ENCODE measurements at places on chromosomes 16 and 17. TPM values are rescaled to one million over a fixed set of nuclear protein-coding genes. Genes with fewer than 3 reads are reported as not detected.

Gene RUNDC3A
- not detected for polyA plus RNA-seq

DNA sequence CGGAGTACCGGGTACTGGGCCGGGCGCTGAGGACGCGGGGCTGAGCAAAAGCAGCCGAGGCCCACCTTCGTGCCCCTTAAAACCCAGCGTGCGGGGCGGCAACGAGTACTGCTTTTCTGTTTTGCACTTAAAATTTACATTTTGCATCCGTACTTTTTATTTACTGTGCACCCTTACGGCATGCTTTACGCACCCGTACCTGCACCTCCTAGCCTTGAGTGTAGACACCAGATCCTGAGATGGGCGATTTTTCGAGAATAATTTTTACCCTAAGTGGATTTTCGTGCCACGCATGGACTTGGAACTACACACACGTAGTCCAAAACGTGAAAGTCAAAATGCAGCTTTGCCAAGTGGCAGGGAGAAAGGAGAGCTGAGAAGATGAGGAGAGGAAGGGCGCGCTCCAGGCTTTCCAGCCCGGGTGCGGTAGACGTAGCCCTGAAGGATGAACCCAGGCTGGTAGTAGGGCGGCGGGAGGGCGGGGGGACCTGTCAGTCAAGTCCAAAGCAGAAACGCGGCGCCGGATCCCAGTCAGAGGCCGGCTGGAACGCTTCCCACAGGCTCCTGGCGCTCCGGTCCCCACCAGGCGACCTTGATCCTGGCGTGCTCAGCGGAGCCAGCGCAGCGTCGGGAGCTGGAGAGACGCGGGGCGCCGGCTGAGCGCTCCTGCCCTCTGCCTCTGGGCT is 1.2 kb upstream of the CBLN1 start:
- no peak for DNase-seq

Gene CDRT15
- polyA plus RNA-seq = not detected

- DNase-seq = no peak
These were observed 49.8 kb downstream of the MEAK7 start for GRCh38 chr16:84454611-84455010.

GRCh38 chr17:71926746-71927398 is 193.9 kb upstream of the SOX9 start:
- peak; percentile 58 for DNase-seq

- peak; percentile 6 for DNase-seq
These were observed 48.9 kb downstream of the SLFN5 start for GRCh38 chr17:35291802-35292201.

DNA sequence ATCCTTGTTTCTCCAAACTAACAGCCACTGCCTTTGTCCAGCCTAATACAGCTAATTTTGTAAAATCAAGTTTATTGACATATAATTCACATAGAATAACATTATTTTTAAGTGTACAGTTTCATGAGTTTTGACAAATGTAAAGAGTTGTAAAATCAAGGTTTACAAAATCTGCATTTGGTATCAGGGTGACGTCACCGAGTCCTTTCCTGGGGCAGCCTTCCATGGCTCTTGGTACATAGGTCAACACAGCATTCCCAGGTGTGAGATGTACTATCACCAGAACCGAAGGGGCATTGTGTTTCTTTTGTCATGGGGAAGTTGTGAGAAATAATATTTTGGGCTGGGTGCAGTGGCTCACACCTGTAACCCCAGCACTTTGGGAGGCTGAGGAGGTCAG is 42.9 kb downstream of the PSMD12 start:
- DNase-seq = no peak

DNA sequence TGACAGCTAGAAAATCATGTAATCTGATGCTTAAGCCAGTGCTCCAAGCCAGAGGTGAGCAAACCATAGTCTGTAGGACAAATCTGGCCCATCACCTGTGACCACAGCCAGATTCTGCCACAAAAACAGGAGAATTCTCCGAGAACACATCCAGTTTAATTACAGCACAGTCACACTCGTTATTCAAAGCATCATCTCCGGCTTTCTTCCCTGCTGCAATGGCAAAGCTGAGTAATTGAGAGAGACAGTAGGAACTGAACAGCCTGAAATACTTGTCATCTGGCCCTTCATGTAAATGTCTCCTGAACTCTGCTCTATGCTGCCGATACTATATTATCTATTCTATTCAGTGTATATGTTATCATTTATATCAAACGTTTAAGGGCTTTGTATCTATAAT is 121.4 kb upstream of the FOXF1 start:
- DNase-seq = no peak

DNA sequence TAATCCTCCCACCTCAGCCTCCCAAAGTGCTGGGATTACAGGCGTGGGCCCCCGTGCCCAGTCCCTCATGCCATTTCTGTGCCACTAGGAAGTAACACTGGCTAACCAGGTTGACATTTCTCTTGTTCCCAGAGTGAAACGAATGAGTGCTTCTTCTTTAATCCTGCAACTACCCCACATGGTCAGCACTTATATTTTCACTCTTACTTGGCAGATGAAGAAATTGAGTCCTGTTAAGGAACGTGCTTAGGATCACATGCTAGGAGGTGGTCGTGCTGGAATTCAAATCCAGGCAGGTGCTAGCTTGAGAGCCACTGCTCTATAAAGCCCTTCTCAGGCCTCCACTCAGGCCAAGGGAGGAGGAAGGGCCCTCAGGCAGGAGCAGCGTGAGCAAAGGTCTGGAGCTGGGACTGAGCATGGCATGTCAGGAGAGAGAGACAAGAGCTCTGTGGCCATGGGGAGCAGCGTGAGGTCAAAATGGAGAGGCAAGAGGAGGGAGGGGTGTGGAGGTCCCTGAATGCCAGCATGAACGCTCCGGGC is 18.5 kb upstream of the RMI2 start:
- no peak for DNase-seq

DNA sequence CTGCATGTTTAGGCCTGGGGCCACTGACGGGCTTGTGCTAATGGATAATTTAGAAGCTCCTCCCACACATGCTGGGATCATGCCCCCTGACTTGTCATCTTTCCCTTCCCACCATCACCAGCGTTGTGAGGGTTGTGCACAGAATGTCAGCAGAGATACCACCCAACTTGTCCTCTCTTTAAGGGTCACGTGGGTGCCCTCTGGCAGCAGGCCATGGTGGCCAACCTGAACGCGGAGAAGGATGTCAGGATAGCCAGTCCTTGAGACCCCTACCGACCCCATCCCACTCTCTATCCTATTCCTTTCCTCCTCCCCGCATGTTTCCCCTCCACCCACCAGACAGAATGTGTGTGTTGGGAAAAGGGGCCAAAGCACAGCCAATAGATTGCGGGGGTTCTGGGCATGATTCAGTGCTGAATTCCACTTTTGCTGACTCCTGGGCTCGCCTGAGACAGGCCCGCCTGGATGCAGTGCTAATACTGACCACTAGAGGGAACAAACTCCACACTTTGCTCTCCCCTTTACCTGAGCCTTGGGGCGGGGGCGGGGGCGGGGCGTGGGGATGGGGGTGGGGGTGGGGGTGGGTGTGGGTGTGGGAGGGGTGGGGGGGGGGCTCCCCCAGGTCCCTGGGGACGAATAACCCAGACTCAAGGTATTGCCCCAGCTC is at the start of gene GH2:
Gene GH2, minus strand, starts transcription at position 10 of the 667 bp plus-strand sequence. CDS start 143 bp downstream, outside the sequence.
- DNase-seq = peak; percentile 23

DNA sequence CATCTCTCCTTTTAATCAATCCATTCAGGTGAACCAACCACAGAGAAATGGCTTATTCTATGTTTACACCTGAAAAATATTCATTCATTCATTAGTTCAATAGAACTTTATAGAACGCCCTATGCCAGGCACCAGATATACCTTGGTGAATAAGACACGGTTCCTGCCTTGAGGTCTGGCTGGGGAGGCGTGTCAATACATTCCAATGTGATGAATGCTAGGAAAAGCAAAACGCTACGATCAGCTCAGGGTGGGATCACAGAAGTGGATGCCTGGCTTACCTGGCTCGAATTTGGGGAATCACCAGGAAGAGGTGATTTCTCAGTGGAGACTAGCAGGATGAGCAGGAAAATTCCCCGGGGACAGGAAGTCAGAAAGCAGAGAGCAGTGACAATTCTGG is 17.5 kb upstream of the WFIKKN2 start:
- peak; percentile 61 for DNase-seq

DNA sequence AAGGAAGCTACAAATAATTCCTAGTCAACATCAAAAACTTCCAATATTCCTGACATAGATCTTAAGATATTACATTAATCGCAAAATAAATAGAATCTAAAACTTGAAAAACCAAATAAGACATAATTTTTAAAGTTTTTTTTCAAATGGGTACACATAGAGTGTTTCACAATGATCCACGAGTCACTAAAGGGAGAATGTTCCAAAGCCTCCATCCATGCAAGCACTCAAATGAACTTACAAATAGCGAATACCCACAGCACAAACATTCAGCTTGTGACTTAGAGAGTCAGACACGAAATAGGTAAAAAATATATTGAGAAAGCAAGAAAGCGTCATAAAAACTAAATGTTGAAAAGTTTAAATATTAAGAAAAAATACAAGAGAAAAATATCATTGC is 65.7 kb downstream of the CEP112 start:
- DNase-seq = peak; percentile 37

DNA sequence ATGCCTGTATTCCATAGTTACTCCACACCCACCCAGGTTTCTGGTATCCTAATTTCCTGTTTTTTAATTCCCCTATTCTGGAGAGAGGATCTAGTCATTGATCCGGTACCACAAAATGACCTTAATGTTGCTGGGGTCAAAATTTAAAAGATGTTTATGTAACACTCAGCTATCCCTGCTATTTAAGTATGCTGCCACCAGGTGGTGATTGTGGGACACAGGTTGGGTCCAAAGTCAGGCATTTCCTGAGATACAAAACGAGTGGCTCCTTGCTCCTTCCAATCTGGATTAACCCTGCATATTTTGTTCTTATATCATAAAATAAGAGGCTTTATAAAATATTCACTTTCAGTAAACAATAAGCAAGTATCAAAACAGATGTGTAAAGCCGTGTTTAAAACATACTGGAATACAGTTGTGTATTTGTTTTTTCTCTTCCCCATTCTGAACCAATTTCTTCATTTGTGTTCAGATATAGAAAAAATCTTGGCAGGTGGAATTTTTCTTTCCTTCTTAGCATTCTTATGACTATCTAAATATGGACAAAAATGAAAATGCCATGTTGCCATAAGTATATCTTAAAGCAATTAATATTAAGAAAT is 16.3 kb downstream of the HS3ST4 start:
- DNase-seq = no peak

- DNase-seq = no peak
These were observed 2.0 kb downstream of the CORO7 start for GRCh38 chr16:4414187-4414917.

DNA sequence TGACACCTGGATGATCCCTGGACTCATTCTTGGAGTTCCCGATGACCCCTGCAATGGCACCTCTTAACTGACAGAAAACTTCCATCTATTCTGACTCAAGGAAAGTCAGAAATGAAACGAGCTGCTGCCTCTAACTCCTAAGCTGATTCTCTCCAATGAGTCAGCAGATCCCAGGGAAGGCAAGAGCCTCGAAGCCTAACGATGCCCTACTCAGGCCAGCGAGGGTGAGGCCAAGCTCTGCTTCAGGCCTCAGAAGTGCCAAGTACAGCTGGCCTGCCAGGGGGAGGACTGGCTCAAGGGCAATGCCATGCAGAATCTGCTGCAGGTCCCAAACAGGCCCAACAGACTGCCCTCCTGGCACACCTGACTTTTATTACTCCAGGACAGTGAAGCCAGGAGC is 36.3 kb downstream of the PLXDC1 start:
- peak; percentile 25 for DNase-seq

GRCh38 chr16:66650707-66651473 is 45.7 kb downstream of the CMTM4 start:
- peak; percentile 77 for DNase-seq

DNA sequence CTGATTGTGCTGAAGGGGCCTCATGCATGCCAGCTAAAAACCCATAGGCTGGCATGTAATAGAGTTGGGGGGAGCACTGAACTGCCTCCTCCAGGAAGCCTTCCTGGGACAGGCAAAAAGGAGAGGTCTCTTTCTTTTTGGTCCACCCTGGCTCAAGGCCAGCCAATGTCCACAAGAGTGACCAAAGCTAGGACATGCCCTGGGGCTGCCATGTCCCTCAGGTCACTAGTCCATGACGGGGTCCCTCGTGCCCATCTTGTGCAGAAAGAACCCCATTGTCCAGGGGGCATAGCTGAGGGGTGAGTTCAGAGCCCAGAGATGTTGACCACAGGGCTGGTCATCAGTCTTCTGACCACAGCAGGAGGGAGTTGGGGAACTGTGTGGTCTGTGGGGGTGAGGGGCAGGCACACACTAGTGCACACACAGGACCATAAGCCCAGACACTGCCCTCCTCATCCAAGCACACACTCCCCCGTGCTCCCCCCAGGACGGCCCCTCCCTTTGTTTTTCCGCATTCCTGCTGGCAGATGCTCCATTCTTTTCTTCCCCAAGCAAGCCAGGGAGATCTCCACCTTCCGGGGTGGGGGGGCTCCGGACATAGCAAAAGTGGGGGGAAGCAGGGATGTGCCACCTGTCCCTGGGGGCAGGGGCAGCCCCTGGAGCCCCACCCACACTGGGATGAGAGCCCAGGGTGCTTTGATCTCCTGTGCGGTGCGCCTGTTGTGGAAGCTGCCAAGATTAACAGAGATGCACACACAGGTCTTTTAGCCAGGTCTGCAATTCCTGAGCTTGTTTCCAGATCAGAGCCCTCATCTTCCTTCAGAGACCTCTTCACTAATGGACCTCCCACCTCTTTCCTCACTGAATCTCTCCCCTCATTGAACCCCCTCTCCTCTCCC is 25.2 kb upstream of the PHB1 start:
- peak; percentile 74 for DNase-seq

- no peak for DNase-seq
These were observed 429.2 kb upstream of the EEF2KMT start for GRCh38 chr16:5526826-5527225.

Gene HSF4
- polyA plus RNA-seq = 6.4 TPM

DNA sequence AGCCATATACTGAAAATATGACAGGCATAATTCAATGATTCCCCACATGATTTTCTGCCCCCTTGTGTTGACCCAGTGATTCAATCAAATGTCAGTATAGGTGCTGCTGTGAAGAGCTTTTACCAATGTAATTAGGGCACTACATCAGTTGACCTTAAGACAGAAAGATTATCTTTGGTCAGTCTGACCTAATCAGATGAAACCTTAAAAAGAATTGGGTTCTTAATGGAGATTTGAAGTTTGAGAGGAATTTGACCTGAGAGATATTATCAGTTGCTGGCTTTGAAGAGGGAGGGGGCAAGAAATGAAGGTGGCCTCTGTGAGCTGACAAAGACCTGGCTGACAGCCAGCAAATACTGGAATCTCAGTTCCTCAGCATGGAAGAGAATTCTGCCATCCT is 358.7 kb upstream of the CA10 start:
- DNase-seq = no peak

Gene NOXO1
- 0.03 TPM for polyA plus RNA-seq

DNA sequence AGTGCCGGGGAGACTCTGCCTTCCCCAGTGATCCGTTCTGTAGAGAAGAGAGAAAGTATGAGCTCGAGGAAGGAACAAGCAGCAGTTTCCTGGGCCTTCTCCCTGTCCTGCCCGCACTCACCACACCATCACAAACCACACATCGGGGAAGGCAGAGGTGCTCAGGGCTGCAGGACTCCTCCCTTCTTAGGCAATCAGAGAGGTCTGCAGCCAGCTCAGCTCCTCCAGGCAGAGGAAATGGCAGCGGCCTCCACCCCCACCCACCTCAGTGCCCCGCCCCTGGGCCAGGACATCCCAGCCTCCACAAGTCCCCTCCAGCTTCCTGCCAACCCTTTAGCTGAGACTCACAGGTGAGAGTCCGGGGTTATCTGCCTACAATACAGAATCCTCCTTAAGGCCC is 2.0 kb downstream of the ZNF319 start:
- peak; percentile 49 for DNase-seq
